ENCODE measurements at places on chromosomes 5 and 9.
A peak's percentile ranks its signal among the peaks of the same experiment; 100 is the strongest.

DNA sequence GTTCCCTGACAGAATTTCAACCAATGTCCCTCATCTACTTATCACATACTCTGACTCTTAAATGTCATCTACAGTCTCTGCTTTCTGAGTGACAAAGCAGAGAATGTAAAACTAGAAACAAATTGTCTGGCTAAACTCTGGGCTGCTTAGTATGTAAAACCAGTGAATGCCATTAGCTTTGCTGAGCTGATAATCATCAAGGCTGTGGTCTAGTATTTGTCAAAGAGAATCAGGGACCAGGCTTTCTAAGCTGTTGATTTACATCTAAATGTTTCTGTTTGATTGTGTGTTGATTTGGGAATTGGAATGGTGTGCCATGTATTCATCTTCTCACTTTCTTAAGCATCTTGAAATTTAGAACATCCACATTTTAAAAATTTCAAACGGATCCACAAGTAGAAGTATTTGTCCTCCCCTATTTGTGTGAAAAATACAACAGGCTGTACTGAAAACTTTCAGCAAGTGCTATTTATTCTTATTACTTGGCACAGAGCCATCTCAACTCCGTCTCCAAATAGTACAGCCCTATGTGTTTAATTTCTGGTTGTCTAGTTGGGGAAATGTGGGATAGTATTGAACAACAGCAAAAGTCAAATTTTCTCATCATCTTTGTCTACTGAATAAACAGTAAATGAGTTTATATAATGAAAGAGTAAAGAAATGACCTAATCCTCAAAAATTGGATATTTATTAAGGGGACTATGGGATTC lies 251.5 kb downstream of the KCTD16 start:
- DNase-seq, result no peak

DNA sequence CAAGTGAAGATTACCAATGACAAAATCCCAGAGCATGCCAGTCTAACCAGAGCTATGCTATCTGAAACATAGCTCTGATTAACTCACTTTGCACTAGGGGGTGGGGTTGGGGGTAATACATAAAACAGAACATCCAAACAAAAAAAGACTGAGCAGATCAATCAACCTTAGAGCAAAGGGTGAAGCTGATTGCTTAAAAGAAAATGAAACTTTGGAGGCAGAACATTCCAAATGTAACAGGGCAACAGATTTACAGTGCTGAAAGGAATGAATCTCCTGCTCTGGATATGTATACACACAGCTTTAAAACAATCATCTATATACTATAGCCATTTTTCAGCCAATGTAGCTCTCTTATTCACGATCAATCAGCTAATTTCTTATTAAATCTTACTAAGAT lies 4.9 kb downstream of the IL6ST start:
- no peak for DNase-seq

GRCh38 chr5:22938362-22938761 lies 85.2 kb upstream of the CDH12 start:
- no peak for DNase-seq

DNA sequence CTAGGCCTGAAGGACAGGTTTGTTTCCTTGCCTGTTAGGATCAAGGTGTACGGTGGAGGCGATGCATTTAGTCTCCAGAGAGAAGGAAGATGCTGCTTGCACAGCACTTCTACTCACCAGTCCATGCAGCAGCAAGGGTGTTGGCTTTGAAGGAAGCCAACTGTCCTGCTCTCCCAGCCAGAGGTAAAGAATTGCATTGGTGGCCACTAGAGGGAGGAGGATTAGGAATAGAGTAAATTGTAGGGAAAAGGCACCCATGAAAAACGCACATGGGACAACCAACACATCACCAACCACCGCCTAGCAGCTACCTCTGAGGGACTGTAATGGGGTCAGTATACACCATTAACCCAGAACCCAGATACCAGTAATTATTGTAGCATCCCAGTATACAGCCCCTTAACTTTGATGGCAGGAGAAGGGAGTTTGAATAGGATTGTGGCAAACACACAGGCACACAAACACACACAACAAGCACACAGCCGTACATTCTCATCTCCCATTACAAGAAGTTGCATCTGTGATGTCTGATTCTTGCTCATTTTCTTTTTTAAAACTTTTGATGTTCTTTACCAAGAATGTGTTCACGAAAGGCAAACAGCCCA lies 267.7 kb downstream of the ADAMTS6 start:
- DNase-seq, result no peak

- peak; percentile 5 for DNase-seq
Observed at GRCh38 chr9:84397151-84397728, 56.7 kb upstream of the SLC28A3 start.

- no peak for DNase-seq
Observed at GRCh38 chr5:80884929-80885328, 75.2 kb upstream of the RASGRF2 start.

GRCh38 chr5:1879292-1880263 lies 3.1 kb downstream of the IRX4 start:
- no peak for DNase-seq
